ENCODE measurements at places on chromosomes 1 and 21.

- no peak for DNase-seq
Observed at GRCh38 chr21:38948377-38949069, 142.8 kb downstream of the ETS2 start.

- no peak for DNase-seq
Observed at GRCh38 chr21:21003701-21004100, 5.5 kb downstream of the NCAM2 start.

GRCh38 chr1:119632103-119632490, 16.0 kb downstream of the ZNF697 start:
- DNase-seq, result no peak

GRCh38 chr1:9309991-9310390, 17.3 kb downstream of the SPSB1 start:
- no peak for DNase-seq

GRCh38 chr1:156195853-156196252, 1.9 kb downstream of the SLC25A44 start:
- no peak for DNase-seq

GRCh38 chr1:55512466-55512865, 297.3 kb upstream of the USP24 start:
- no peak for DNase-seq

Measured in G401 (cell line).